ENCODE measurements at places on chromosomes 3 and 15.
A peak's percentile ranks its signal among the peaks of the same experiment; 100 is the strongest.

DNA sequence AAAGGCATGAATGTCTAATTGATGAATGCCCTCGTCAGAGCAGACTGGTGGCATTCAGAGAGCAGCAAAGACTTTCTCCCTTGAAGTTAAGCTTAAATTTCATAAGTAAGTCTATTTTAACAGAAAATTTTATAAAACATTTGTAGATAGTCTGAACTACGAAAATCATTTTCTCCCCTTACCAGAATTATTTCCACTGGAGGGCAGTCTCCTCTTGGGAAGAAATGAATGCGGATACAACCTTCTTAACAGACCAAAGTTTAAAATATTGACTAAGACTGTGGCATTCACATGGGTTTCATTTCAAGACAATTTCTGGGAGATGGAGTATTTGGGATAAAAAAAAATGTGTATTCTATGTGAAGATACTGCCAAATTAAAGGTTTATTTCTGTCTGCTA is 669.0 kb downstream of the FHIT start:
- no peak for DNase-seq

- DNase-seq, result peak; percentile 62
These were observed 270.9 kb downstream of the RPLP1 start for GRCh38 chr15:69723404-69724096.

DNA sequence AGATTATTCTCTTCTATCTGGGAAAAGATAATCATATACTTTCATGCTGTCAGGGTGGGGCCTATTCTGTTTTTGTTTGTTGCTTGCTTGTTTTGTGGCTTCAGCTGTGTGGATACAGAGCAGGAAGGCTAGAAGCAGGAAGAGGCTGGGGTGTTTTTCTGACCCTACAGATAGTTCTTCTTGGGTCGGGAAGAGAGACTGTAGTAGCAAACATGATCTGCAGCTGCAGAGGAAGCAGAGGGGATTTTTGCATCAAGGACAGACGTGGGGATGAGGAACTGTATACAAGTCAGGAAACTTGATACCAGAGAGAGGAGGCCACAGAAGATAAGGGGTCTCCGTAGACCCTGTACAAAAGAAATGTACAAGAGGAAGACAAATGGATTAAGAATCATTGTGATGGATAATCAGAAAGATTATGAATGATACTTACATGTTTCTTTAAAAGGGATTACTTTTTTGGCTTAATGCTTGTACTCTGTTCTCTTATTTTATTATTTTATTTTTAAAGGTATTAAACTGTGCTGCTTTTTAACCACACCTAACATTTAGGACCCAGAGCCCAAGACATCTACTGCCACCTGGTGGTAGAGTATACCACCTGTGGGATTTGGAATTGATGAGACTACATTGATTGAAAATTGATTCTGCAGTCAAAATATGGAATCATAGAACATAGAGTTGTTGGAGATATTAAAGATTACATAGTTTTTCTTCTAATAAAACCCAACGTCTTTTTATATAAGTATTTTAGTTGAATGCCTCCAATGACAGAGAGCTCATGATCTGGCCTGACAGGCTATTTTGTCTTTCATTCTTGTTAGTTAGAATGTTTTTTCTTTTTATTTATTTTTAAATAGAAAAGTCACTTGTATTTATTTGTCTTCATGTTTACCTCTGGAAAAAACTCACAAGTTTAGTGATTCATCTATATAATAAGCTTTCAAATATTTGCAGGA is 87.3 kb upstream of the ROPN1 start:
- peak; percentile 43 for DNase-seq

- no peak for DNase-seq
These were observed 12.2 kb upstream of the UPK1B start for GRCh38 chr3:119161240-119161639.

DNA sequence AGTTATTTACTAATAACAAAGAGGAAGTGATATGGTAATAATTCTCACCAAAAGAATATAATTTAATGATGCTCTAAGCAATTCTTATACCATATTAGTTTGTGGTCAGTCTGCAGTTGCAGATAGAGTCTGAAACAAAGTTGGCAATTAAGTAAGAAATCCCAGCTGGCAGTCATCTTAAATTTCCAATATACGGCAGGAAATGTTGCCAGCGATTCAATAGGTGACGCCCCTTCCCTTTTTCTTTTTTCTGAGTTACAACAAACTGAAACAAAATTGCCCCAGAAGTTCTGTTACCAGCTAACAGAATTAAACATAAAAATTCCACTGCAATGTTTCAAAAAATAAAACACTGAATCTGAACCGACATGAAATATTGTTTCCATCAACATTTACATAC is 26.7 kb downstream of the LRRFIP2 start:
- DNase-seq, result no peak

DNA sequence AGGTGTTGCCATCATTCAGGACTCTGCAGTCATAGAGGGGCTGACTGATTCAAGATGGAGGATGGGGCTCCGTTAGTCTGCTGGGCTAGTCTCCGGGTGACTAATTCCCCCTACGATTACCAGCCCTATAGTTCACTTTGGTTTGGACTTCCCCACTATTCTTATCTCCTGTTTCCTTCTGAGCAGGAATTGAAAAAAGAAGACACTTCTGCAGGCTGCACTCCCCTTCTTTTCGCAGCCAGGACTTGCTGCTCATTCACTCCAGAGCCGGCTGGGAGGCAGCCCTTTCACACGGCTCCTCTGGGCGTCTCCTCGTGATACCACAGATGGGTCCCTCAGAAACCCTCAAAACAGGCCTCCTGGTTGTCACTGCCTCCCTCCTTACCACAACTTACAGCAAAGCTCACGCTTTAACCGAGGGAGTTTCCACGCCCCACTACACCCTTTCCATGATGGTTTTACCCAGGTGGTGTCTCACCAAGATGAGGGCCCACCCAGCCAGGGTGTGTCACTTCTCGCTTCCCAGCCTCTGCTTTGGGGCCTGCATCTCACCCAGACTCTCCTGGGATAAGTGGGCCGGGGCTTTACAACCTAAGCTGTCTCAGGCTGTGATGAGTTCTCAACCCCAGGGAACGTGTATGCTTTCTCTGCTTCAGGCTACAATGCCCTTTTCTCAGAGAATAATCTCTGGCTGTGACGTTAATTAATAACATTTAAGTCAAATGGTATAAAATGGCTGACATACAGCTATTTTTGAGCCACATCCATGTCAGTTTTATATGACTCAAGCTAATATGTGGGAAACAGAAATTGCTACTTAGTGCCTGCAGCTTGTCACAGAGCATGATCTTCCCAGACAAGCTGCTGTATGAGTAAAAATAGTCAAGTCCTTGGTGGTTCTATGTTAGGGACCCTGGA is 11.9 kb downstream of the CX3CR1 start:
- DNase-seq, result no peak

DNA sequence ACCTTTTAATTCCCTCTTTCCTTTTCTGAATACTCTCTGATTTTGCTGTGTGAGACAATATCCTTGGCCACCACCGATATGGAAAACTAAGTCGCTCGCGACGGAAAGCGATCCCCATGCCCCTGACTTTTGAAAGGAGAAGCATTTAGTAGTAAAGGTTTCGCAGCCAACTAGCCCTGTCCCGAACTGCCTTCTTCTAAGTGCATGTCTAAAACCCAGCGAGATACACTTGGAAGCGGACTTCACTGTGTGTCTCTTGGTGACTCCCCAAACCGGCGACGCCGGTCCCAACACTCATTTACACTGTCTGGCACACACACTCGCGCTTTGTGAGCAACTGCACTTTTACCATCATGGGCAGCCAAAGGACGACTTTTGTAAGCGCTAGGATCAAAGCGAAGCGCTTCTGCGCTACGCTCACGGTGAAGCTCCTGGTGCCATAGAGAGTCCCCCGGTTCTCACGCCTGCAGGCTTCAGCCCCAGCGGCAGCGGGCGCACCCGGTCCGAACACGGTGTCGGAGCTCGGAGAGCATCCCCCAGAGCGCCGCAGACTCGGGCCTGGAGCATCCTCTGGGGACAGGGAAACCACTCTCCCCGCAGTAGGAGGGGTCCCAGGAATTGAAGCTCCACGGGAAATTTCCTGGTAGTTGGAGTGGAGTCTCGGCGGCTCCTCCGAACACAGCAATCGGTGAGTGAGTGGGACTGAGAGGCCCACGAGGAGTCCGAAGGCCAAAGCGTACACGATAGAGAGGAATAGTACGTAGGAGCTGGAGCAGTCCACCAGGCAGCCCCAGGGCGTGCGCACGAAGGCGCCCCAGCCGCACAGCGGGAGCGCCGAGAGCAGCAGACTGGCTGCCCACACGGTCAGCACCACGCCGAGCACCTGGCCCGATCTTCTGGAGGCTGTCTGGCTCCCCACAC is 1.4 kb downstream of the GPR149 start:
- DNase-seq, result peak; percentile 34

GRCh38 chr3:50525987-50526386 is 22.6 kb upstream of the CACNA2D2 start:
- DNase-seq, result peak; percentile 93

DNA sequence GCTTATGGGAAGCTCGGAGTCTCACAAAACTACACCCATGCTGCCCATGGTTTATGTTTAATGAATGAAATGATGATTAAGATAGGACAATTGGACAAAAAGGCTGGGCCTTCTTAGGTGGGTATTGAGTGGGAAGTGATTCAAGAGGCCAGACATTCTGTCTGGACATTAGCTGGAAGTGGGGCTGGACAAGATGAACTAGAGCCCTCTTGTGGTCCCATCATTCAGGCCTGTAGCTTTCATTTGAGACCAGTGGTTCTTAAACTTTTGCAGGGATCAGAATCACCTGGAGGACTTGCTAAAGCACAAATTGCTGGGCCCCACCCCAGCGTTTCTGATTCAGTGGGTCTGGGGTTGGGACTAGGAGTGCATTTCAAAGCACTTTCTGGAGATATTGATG is 290.4 kb upstream of the CTDSPL start:
- no peak for DNase-seq

DNA sequence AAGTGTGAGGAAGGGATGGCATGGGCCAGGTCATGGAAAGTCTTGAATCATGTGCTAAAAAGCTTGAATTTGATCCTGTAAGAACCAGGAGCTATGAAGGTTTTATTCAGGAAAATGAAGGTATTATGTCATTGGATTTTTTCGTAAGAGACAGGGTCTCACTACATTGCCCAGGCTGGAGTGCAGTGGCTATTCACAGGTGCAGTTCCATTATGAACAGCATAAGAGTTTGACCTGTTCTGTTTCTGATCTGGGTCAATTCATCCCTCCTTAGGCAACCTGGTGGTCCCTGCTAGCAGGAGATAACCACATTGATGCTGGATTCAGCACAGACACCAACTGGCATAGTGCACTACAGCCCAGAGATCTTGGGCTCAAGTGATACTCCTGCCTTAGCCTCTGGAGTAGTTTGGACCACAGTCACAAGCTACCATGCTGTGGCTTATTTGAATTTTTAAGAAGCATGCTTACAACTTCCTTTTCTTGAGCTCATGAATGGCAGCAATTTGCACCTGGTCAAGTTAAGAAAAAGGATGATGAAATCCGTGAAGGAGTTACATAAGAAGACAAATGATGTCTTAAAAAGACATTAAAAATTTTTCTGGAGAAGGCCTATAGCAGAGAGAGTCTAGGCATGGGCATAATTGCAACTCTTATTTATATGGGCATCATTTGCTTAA is 79.1 kb downstream of the CADPS start:
- no peak for DNase-seq

- DNase-seq, result no peak
These were observed 643.7 kb upstream of the NAALADL2 start for GRCh38 chr3:174215456-174215855.

DNA sequence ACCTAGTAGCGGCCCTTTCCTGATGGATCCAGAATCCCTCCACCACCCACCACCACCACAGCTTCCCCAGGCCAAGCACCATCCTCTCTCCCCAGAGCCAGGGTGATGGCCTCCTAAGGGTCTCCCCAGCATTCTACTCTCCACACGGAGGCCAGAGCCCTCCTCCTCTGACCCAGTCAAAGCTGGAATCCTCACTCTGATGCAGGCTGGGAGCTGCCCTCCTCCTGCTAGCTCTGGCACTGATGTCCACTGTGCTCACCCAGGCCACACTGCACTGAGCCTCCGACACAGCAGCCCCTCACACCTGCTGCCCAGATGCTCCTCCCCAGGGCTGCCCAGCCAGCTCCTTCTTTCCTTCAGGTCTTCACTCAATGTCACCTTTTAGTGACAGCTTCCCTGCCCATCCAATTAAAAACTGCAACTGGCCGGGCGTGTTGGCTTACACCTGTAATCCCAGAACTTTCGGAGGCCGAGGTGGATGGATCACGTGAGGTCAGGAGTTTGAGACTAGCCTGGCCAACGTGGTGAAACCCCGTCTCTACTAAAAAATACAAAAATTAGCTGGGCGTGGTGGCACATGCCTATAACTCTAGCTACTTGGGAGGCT is 21.0 kb downstream of the XXYLT1 start:
- DNase-seq, result no peak

- DNase-seq, result no peak
These were observed 1.3 kb downstream of the GMPS start for GRCh38 chr3:155871746-155872158.

All from iPS-NIHi11 (cell line).